Right ventricle myocardium inferior (tissue), 1 donor: ENCODE measurements at places on chromosomes 3 and 15.

DNA sequence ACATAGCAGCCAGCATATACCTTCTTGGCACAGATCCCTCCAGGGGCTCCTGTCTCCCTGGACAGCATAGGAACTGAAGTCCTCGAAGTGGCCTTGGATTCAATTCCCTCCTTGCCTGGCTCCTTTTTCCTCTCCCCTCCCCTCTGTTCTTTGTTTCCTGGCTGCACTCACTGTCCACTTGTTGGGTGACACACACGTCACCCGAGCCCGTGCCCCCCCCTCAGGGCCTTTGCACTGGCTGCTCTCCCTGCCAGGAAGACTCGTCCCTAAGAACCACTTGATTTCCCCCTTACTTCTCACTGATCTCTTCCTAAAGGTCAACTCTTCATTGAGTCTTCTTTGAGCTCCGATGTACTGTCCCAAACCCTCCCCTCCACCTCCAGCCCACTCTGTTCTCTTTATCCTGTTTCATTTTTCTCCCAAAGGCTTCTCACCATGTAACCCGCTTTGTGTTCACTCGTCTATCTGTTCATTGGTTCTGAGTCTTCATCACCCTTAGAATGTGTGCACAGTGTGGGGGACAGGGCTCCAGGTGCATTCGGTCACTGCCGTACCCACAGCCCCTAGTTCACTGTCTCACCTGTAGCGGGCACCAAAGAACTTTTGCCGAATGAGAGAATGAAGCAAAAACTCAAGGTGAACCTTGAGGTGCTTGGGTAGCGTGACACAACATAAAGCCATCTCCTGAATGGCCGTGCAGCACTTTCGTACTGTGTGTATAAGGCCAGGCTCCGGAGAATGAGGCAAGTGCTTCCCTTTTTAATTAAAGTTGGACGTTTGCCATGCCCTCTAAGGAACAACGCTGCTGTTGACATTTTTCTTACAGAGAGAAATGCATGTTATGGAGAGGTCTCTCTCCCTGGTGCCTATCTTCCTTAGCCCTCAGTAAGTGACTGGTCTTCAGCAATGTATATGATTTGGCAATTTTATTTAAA, 74.0 kb downstream of the CHRNA7 start:
- no peak for DNase-seq

DNA sequence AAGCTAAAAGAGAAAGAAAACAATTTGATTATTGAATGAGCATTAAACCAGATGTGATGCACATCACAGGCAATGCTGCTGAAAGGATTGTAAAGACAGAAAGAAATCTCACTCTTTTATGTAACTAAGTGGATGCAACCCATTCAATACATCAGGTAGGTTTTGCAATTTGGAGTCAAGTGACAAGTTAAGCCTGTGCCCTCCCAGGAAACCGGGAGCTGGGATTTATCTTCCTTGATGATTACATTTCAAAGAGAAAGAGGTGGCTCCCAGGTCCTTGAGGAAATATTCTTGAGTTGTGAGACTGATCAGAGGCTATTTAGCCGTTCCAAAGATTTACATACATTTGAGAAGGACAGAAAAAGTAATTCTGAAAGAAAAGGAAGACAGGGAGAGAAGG, 219.0 kb upstream of the PROK2 start:
- DNase-seq = no peak

DNA sequence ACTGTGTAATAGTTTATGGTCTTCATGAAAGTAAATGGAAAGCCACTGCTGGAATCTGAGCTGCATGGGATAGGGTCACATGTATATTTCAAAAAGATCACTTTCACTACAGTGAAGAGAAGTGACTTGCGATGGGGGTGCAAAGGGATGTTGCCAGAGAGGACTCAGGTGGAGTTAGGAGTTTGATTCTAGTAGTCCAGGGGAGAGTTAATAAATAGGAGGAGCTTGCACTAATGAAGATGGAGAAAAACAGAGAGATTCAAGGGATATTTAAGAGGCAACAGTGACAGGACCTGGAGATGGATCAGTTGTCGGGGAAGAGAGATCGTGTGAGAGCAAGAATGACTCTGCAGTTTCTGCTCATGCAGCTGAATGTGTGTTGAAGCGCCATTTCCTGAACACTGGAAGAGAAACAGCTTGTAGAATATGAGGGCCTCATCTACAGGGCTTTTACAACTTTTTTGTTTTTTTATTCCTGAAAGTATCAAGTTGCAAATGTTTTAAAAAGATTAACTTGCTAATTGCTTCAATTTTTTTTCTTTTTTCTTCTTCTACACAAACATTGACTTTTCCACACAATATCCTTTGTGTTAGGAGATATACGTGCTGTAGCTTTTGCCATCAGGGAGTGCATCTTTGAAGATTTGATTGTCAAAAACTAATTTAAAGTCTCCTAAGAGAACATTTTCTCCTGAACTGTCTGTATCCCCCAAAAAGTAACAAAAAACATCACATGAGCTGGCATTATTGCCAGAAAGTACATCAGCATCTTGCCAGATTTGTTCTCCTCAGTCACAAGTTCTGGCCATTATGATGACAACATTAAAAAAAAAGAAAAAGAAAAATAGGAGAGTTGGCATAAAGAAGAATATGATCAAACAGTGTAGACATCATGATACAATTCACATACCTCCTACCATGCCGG, 37.5 kb downstream of the SETMAR start:
- no peak for DNase-seq

DNA sequence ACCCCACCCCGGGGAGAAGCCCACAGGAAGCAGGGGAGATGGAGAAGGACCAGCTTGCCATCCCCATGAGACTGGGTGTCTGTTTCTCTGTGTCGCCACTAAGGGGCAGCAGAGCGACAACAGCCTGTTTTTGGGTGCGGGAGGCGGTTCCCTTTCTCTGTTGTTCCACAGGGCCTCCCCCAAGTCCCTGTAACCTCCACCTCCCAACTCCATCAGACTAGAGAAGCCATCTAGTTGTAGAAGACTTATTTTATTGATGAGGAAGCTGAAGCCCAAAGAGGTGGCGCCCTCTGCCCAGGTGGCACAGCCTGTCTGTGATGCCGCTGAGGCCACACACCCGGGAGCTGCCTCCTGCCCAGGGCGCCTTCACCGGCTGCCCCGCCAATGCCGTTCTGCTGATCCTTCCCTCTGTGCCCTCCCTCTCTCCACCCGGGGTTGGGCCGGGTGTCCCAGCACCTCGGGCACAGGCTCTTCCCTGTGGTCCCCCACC, 3.9 kb upstream of the CCDC9B start:
- DNase-seq = no peak

GRCh38 chr3:127448161-127448561, 142.4 kb downstream of the TPRA1 start:
- peak; percentile 18 for DNase-seq

GRCh38 chr3:40108643-40109042, 200.9 kb upstream of the EIF1B start:
- no peak for DNase-seq

GRCh38 chr3:123336001-123336400, 112.9 kb downstream of the ADCY5 start:
- DNase-seq = peak; percentile 16

- DNase-seq = no peak
These were observed 74.3 kb upstream of the SCN5A start for GRCh38 chr3:38723569-38724391.

GRCh38 chr3:174303907-174304560, 555.1 kb upstream of the NAALADL2 start:
- DNase-seq = peak; percentile 30

GRCh38 chr3:49717959-49718857, 1.3 kb downstream of the AMIGO3 start:
- peak; percentile 53 for DNase-seq

- no peak for DNase-seq
These were observed 57.6 kb downstream of the RAB11A start for GRCh38 chr15:65926899-65927298.

DNA sequence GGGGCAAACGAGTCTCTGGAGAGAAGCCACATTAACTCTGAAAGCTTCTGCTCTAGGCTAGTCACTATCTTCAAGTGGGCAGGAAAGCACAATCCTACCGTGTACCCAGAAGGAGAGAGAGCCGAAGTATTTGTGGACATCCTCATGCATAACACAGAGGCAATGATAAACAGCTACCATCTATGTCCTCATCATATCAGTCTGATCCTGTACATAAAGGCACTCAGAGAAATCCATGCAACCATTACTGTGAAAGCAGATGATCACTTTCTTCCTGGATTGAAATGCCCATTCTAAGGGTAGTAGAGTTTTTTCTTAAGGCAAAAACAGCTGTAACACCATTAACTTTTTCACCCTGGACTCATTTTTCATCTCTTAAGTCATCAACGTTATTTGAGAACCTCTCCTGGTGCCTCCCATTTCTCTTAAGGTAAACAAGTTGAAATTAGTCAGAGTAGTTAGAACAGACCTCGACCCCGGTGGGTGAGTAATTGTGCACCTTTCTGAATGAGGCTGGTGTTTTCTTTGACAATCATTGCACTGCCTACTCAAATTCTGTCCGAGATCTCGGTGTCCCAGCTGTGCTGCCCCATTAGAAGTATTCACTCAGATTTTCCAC, 327.4 kb downstream of the SHQ1 start:
- DNase-seq = no peak

DNA sequence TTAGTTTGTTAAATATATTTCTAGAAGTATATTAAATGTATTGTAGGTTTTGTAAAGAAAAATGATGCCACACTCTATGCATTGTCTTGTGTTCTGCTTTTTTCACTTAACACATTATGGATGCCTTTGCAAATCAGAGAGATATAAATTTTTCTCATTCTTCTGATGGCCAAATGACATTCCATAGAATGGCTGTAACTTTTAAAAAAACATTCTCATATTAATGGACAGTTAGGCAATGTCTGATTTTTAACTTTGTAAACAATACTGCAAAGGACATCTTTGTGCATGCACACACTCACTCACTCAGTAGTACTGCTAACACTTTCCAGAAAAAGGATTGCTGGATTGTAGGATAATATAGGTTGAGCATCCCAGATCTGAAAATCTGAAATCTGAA, 195.9 kb downstream of the ITPR1 start:
- no peak for DNase-seq

DNA sequence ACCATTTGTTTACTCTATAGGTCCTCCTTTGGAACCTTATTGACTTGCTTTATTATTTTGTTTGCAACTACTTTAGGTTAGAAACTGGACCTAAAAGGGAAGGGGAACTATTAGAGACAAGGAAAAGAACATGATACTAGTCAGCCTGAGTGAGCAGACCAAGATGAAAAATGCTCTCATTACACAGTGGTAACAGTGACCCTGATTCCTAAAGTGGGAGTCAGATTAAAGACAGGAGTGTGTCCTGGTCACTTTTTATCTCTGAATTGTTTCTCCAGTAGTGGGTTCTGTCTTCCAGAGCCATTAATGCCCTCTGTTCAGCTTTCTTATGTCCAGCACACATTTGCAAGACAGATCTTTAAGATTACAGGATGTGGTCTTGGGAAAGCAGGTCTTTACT, 124.1 kb downstream of the TMEM108 start:
- DNase-seq = no peak

- no peak for DNase-seq
These were observed 44.0 kb downstream of the CEMIP start for GRCh38 chr15:80823120-80823519.

DNA sequence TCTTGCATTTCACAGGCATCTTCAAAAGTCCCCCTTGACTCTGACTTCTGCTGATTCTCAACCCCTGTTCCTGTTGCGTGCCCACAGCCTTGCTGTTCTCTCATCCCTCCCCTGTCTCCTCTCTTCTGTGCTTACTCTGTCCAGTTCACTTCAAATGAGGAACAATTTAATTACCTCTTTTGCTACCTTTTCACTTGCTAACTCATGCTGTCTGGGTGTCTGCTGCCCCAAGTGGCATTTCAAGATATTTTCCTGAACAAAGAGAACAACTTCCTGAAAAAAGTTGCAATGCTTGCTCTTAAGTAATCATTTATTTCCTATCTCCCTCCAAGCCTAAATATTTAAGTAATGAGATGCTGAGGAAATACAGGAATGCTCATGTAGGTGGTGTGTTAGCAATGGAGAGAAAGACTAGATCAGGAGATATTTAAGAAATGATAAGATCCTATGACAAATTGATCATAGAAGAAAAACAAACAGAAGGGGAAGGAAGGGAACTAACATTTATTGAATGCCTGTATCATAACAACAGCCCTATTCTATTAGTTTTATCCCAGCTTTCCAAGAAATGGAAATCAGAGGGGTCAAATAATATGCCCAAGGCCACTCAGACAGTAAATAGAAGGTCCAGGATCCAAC, 42.2 kb downstream of the SV2B start:
- no peak for DNase-seq
